ENCODE measurements at places on chromosomes 5 and 9.

DNA sequence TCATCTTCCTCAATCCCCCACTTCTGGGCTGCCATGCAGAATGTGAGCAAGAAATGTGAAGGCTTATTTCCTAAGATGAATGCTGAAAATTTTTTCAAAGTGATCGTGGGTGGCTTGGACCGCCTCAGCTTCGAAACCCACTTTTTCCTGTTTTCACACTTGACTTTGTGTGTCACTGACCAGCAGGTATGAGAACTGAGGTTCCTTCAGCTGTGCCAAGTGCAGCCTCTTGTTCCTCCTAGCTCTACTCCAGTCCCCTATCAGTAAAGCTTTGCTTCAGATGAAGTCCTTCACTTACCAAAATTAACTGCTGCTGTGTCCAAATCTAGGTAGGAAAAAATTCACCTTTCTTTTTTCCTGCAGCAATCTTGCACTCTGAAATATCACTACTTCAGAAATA, 382.6 kb downstream of the DTWD2 start:
- no peak overlapping the region for H3K27ac ChIP-seq
- H3K4me3 ChIP-seq = no peak overlapping the region
- DNase-seq = no peak
- H3K36me3 ChIP-seq = no peaks in the 10 kb centered on the region
- no peaks in the 10 kb centered on the region for H3K4me1 ChIP-seq
- no peaks in the 10 kb centered on the region for H3K27me3 ChIP-seq

- no peaks in the 10 kb centered on the region for H3K27me3 ChIP-seq
- no peaks in the 10 kb centered on the region for H3K4me1 ChIP-seq
- H3K27ac ChIP-seq = no peak overlapping the region
- H3K36me3 ChIP-seq = no peaks in the 10 kb centered on the region
- DNase-seq = no peak
- H3K4me3 ChIP-seq = no peak overlapping the region
Observed at GRCh38 chr5:98713856-98714255, 59.6 kb upstream of the RGMB start.

DNA sequence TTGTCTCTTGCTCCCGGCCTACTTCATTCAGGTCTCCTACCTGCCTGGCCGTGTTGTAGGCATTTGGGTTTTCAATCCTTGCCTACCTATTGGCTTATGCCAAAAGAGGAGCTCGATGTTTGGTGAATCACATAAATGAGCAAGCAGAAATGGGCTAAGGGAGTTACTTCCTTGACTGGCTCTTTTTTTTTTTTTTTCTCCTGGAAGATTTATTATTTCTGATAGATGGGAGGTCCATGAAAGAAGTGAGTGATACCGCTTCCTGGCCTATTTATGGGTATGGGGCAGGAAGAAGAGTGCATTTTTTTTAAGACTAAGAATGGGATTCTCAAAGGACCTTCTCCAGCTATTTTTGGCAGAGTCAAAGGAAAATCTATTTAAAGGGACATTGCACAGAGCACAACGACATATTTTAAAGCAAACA, 294.1 kb downstream of the ARHGAP26 start:
- no peak for DNase-seq
- H3K36me3 ChIP-seq = 0 out of 2 replicates have a peak, but pooled peaks cover 4% of the 10 kb centered on the region
- no peaks in the 10 kb centered on the region for H3K27me3 ChIP-seq
- no peak overlapping the region for H3K27ac ChIP-seq

- peaks cover 1% of the 10 kb centered on the region for H3K27me3 ChIP-seq
- H3K4me3 ChIP-seq = no peak overlapping the region
- DNase-seq = no peak
- no peaks in the 10 kb centered on the region for H3K36me3 ChIP-seq
- no peaks in the 10 kb centered on the region for H3K4me1 ChIP-seq
Observed at GRCh38 chr5:95791751-95792150, 30.8 kb downstream of the GLRX start.

DNA sequence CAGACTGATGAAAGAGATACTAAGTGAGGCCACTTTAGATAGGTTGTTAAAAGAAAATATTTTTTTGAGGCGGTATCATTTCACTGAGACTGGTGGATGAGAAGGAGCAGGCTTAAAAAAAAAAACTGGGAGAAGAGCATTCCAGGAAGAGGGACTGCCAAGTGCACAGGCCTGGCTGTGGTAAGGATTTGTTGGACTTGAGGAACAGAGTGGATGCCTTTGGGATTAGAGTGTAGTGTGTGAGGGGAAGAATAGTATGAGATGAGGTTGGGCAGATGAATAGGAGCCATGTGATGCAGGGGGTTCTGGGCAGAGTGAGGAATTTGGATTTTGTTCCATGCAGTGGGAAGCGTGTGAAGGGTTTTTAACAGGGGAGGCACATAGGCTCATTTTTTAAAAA, 57.9 kb downstream of the PBX3 start:
- no peak overlapping the region for H3K27ac ChIP-seq
- H3K27me3 ChIP-seq = no peaks in the 10 kb centered on the region
- DNase-seq = no peak
- no peaks in the 10 kb centered on the region for H3K4me1 ChIP-seq
- no peak overlapping the region for H3K4me3 ChIP-seq

DNA sequence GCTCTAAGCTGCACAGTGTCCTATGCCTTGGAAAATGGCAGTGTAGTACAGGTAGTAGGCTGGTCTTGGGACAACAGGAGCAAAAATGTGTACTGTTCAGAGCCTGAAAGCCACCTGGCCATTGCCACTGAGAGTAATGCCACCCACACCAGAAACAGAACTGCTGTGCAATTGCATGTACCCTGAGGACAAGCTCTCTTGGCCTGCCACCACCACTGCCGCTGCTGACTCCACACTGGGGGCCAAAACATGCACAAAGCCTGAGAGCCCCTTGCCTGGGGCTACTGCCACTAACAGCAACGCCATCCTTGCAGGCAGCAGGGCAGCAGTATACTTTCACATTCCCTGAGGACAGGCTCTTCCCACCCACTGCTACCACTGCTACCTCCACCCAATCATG, 251.9 kb upstream of the CDH12 start:
- no peak overlapping the region for H3K27ac ChIP-seq
- no peak overlapping the region for H3K4me3 ChIP-seq
- H3K36me3 ChIP-seq = no peaks in the 10 kb centered on the region
- DNase-seq = no peak
- no peaks in the 10 kb centered on the region for H3K27me3 ChIP-seq
- H3K4me1 ChIP-seq = no peaks in the 10 kb centered on the region

GRCh38 chr5:19616701-19617215, 371.2 kb downstream of the CDH18 start:
- no peaks in the 10 kb centered on the region for H3K36me3 ChIP-seq
- H3K4me3 ChIP-seq = no peak overlapping the region
- H3K27me3 ChIP-seq = no peaks in the 10 kb centered on the region
- no peak for DNase-seq

DNA sequence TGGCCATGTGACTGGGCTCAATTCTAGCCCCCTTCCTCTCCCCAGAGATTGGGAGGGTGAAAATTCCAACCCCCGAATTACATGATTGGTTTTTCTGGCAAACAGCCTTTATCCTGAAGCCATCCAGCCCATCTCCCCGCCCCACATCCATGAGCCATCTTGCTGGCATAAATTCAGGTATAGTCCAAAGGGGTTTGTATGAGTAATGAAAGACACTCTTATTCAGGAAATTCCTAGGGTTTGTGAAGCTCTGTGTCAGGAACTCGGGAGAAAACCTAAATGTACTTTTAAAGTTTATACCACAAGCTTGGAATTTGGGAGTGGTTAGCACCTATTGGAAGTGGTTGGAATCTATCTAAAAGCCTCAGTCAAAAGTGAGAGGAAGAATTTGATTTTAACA, 80.6 kb upstream of the SIMC1 start:
- H3K4me3 ChIP-seq = no peak overlapping the region
- no peaks in the 10 kb centered on the region for H3K4me1 ChIP-seq
- H3K27me3 ChIP-seq = no peaks in the 10 kb centered on the region

GRCh38 chr5:105963696-105964255, 1707.0 kb downstream of the EFNA5 start:
- no peak overlapping the region for H3K4me3 ChIP-seq
- DNase-seq = no peak
- H3K4me1 ChIP-seq = no peaks in the 10 kb centered on the region

GRCh38 chr5:131110256-131110594, 54.8 kb downstream of the HINT1 start:
- H3K4me3 ChIP-seq = no peak overlapping the region
- no peak for DNase-seq
- no peak overlapping the region for H3K27ac ChIP-seq
- no peaks in the 10 kb centered on the region for H3K27me3 ChIP-seq
- no peaks in the 10 kb centered on the region for H3K36me3 ChIP-seq
- H3K4me1 ChIP-seq = no peaks in the 10 kb centered on the region

- no peaks in the 10 kb centered on the region for H3K27me3 ChIP-seq
- no peaks in the 10 kb centered on the region for H3K4me1 ChIP-seq
- peaks cover 3% of the 10 kb centered on the region for H3K36me3 ChIP-seq
- H3K27ac ChIP-seq = no peak overlapping the region
- H3K4me3 ChIP-seq = no peak overlapping the region
Observed at GRCh38 chr5:132591145-132591544, 34.4 kb downstream of the RAD50 start.

DNA sequence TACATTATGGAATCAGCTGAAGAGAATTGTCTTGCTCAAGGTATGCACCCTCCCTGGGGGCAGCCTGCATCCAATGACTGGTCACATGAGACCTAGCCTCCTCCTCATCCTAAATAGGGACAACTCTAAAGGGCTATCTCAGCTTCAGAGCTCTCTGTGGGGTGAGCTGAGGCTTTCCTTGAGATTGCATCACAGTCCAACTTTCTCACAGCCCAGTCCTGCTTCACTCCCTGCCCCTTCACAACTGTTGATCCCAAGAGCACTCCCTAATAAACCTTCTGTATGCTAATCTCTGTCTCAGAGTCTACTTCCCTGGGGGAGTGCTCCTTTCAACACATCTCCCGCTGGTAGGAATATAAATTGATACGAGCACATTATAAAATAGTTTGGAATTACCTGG, 44.1 kb upstream of the ERBIN start:
- H3K27ac ChIP-seq = no peak overlapping the region
- DNase-seq = no peak
- H3K36me3 ChIP-seq = no peaks in the 10 kb centered on the region
- no peak overlapping the region for H3K4me3 ChIP-seq
- no peaks in the 10 kb centered on the region for H3K27me3 ChIP-seq

- no peaks in the 10 kb centered on the region for H3K36me3 ChIP-seq
- no peak overlapping the region for H3K4me3 ChIP-seq
- DNase-seq = no peak
- no peaks in the 10 kb centered on the region for H3K27me3 ChIP-seq
- H3K27ac ChIP-seq = no peak overlapping the region
Observed at GRCh38 chr5:10578293-10578665, 14.4 kb downstream of the ANKRD33B start.

GRCh38 chr9:91178281-91179236, 183.2 kb downstream of the AUH start:
- no peak for DNase-seq
- no peaks in the 10 kb centered on the region for H3K36me3 ChIP-seq
- H3K4me1 ChIP-seq = no peaks in the 10 kb centered on the region
- H3K27me3 ChIP-seq = no peaks in the 10 kb centered on the region
- H3K27ac ChIP-seq = no peak overlapping the region

GRCh38 chr5:174231956-174232487, 186.5 kb downstream of the NSG2 start:
- DNase-seq = no peak
- no peaks in the 10 kb centered on the region for H3K4me1 ChIP-seq
- no peaks in the 10 kb centered on the region for H3K27me3 ChIP-seq
- H3K36me3 ChIP-seq = no peaks in the 10 kb centered on the region
- no peak overlapping the region for H3K27ac ChIP-seq
- H3K4me3 ChIP-seq = no peak overlapping the region

- H3K36me3 ChIP-seq = no peaks in the 10 kb centered on the region
- H3K4me1 ChIP-seq = peaks cover 3% of the 10 kb centered on the region
- DNase-seq = no peak
- no peaks in the 10 kb centered on the region for H3K27me3 ChIP-seq
Observed at GRCh38 chr5:40497573-40497972, 182.1 kb upstream of the PTGER4 start.

GRCh38 chr5:174329738-174330137, 284.2 kb downstream of the NSG2 start:
- no peaks in the 10 kb centered on the region for H3K36me3 ChIP-seq
- H3K27ac ChIP-seq = no peak overlapping the region
- H3K27me3 ChIP-seq = no peaks in the 10 kb centered on the region
- DNase-seq = no peak

Data from H1 (cell line).